ENCODE measurements at places on chromosomes 6 and 20.
A peak's percentile ranks its signal among the peaks of the same experiment; 100 is the strongest.

DNA sequence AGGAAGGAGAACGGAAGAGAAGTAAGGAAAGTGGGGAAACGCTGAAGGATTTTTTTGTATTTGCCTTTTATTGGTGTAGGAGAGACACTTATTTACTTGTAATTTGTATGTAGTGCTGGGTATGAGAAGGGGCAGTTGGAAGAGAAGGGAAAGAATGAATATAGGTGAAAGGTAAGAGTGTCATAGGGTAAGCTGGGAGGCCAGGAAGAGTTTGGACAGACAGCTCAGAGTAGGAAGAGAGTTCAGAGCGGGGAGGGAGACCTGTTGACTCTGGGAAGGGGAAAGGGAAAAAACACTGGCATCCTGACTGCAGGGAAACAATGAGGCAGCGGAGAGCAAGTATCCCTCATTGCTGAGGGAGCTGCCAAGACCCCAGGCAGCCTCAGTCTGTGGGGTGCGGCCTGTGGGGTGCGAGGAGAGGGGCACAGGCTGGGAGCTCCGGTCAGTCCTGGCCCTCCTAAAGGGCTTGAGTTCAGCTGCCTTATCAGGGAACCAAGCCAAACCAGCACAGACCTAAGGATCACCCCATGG is 3.1 kb downstream of the TRAF3IP2 start:
- DNase-seq = peak; percentile 65

- DNase-seq = no peak
Measured at GRCh38 chr20:23299673-23300050, 50.9 kb upstream of the NXT1 start.

DNA sequence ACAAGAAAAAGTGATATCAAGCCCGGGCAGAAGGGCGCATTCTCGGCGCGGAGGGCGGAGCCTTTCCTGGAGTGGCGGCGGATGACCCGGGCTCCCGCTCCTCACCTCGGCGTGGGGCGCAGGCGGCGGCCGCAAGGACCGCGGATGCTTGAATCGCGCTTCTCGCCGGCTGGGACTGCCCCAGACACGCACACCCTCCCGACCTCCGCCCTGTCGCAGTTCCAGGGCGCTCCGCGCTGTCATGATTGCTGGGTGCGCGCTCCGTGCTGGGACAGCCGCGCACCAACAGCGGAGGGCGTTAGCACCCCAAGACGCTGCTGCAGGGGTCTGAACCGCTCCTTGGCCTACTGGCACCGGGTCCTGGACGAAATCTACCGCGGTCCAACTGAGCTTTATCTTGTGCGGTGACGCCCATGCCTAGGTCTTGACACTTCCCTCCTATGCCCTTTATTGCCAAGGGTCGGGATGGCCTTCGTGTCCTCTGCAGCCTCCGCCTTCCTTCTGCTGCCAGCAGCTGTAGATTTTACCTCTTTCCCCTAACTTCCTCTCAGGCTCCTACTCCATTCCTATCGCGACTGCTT is 43.3 kb downstream of the IRAK1BP1 start:
- DNase-seq = peak; percentile 65

DNA sequence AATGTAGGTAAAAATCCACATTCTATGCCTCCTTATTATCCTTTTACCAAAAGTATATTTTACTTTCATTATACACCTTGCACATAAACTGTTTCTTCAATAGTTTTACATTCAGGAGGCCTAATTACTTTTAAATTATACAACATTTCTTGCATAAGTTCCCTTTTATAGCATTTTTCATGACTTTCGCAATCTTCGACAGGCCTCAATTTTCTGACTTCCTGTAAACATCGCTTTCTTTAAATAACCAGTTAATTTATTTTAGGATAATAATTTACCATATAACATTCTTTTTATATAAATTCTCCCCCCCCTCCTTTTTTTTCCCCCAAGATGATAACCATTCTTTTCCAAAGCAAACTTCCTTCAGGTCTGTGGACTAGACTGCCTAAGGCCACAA is 9.2 kb downstream of the SLC35A1 start:
- no peak for DNase-seq

DNA sequence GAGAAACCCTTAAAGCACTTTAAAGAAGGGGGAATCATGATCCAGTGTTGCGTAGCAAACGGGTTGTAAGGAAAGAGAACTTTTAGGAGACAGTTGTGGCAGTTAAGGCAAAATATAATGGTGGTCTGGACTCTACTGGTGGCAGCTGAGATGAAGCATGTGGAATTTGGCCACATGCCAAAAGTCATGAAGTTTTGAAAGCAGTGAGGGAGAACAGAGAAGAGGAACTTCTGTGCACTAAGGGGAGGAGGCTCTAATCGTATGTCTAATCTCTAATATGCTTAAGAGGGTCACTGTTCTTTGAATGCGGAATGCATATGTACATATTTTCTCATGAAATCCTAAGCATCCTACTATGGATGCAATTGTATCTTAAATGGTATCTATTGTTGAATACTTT is 91.5 kb downstream of the RIMS1 start:
- no peak for DNase-seq

DNA sequence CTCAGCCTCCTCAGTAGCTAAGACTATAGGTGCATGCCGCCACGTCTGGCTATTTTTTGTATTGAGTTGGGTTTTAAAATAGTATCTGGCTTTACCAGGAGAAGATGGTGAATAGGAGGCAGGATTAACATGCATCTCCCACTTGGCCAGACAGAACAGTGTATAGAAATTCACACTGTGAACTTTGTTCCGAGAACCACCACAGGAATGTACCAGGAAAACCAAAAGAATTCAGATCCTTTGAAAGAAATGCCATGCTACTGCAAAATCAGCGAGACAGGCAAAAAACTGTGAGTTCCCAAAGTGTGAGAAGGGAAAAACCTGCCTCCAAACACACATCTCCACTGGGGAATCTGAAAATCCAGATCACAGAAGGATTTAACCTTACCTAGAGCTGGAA is 327.6 kb downstream of the NKAIN2 start:
- DNase-seq = no peak

Data from right cardiac atrium (tissue), 5 donors.